ENCODE measurements at places on chromosomes 3 and 15.
A peak's percentile ranks its signal among the peaks of the same experiment; 100 is the strongest.

GRCh38 chr15:85688711-85689110 lies 106.0 kb downstream of the KLHL25 start:
- DNase-seq = no peak

- DNase-seq = peak; percentile 16
Observed at GRCh38 chr15:34722439-34722836, 32.4 kb downstream of the GJD2 start.

DNA sequence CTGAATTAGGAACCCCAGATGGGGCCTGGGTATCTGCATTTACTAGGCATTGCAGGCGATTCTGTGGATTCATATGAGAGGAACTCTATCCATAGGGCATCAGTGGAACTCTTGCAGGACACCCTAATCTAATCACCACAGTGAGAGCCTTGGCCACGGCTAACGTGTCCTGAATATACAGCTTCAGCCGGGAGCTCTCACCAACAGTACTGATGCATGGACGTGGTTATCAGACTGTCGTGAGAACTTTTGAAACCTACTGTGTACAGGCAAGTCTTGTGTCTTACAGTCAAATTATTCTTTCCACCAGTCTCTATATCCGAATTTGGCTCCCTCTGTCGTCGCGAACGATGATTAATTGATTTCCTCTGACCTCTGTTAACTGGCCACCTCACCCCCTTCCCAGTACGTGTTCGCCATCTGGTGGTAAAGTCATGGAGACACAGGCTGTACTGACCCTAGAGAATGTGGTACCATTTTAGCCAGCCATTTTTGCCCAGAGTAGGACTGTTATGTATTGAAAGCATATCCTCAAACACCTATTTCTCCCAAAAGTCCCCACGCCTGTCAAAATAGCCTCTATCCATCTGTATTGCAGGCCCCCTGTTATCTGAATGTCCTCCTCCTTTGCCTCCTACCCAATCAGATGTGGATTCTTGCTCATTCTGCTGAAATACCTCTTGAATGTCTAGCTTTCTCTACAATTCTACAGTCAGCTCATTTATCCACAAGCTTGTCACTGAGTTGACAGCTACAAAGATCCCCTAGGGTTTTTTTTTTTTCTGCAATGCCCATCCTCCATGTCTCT lies 39.7 kb downstream of the GLDN start:
- DNase-seq = peak; percentile 90

DNA sequence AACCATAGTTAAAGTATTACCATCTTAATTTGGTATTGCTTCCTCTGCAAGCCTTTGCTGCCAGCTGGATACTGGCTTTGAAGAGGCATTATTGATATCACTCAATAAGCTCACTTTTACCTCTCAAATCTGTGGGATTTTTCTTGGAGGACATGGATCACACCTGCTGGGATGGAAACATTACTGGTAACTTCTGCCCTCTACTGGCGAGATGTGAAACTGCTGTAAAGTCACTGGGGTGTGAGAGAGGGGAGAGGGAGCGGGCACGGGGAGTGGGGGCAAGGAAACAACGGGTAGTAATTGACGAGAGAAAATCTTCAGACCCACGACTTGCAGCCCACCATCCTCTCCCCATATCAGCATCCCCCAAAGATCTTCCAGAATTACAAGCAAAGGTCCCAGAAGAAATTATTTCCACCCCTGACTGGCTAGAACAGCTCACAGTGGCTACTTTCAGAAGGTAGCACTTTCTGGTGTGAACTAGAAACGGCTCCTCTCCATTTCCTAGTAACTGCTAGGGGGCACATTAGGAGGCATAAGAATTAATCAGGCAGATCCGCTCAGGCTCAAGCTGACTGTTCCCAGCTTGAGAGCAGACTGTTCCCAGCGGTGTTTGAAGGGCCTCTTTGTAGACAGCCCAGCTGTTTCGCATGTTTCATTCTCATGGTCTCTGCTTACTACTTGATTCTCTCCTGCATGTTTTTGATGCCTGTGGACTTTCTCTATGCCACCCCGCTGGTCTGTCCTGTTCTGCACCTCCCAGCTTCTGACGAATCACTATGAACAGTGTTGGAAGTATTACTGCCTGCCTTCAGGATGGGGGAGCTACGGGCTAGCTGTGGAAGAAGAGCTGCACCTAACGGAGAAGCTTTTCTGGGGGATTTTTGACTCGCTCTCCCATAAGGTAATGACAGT lies 230.4 kb upstream of the CHRM5 start:
- peak; percentile 41 for DNase-seq

DNA sequence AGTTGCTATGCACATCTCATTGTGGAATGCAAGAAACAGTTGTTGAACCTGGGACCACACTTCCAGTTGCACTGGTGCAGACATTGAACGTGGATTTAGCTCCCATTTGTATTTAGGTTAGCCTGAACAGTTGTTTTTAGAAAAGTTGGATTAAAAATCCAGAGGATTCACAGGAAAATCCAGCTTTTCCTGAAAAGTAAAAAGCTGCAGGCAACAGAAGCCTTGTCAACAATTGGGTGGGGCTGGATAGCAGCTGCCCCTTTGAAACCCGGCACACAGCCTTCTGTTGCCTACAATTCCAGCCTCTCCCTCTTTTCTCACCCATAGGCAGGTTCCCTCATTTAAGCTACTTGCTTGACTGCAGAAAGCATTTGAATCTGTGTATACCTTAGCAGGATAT lies 165.3 kb upstream of the TBL1XR1 start:
- no peak for DNase-seq

DNA sequence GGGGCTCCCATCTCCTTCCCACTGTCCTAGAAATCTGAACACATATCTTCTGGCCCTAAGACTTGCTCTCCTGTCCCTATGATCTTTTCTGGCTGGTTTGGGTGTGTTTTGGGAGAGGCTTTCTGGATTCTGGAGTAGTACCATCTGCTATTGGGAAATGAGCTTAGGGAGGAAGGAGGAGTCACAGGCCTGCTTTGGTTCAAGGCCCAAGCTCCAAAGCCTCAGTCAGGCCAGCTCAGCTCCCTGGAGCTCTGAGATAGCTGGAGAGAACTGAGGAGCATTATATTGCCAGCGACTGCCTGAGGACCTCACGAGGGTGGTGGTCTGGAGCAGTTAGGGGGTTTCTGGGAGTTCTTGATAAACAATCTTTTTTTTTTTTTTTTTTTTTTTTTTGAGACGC lies 18.7 kb downstream of the RASGRF1 start:
- DNase-seq = peak; percentile 2

- DNase-seq = no peak
Observed at GRCh38 chr15:50365971-50366370, 11.0 kb upstream of the GABPB1 start.

DNA sequence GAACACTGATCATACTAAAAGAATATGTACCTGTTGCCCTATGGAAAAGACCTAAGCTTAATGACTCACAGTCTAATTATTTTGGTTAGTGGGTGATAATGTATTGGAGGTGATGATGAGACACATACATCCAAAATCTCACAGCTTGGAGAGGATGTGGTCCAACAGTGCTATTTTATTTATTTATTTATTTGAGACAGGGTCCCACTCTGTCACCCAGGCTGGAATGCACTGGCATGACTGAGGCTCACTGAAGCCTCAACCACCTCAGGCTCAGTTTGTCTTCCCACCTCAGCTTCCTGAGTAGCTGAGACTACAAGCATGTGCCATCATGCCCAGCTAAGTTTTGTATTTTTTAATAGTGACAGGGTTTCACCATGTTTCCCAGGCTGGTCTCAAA lies 35.0 kb downstream of the LPP start:
- DNase-seq = no peak

- peak; percentile 19 for DNase-seq
Observed at GRCh38 chr3:73045391-73045790, 16.1 kb upstream of the EBLN2 start.

- peak; percentile 88 for DNase-seq
Observed at GRCh38 chr3:79139395-79140068, 628.3 kb downstream of the ROBO1 start.

DNA sequence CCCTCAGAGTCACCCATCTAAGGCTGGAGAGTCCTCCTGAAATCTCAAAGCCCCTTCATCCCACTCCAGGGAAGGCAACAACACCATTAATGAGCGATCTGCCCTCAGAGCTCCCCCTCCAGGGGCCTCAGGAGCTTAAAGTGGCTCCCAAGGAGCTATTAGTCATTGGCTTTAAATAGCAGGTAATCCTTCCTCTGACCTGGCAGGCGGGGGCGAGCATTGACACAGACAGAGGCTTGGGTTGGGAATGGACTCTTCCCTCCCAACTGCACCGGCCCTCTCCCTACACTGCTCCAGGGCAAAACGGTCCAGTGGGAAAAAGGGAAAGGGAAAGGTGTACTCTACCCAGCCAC lies 1.4 kb downstream of the MFGE8 start:
- no peak for DNase-seq

- peak; percentile 9 for DNase-seq
Observed at GRCh38 chr3:108221393-108221792, 831 bp downstream of the IFT57 start.
